HCEC 1CT (cell line): ENCODE measurements at places on chromosomes 13 and 19.
A peak's percentile ranks its signal among the peaks of the same experiment; 100 is the strongest.

GRCh38 chr13:101111894-101112293, 304.4 kb downstream of the NALCN start:
- DNase-seq, result peak; percentile 23

DNA sequence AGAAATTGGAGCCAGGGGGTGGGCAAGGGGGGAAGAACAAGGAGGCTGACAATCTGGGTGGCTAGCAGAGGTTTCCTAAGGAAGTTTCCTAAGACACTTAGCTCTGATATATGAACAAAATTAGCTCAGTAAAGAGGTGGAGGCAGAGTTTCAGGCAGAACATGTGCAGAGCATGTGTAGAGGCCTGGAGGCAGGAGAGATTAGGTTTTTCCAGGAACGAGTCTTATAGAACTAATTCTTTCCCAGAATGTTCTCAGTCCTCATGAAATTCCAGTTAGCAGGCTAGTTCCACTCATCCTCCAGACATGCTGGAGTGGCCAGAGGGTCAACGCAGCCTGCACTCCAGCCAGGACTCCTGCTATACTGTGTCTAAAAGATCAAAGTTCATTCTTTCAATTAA, 184.7 kb downstream of the LACC1 start:
- DNase-seq, result no peak

DNA sequence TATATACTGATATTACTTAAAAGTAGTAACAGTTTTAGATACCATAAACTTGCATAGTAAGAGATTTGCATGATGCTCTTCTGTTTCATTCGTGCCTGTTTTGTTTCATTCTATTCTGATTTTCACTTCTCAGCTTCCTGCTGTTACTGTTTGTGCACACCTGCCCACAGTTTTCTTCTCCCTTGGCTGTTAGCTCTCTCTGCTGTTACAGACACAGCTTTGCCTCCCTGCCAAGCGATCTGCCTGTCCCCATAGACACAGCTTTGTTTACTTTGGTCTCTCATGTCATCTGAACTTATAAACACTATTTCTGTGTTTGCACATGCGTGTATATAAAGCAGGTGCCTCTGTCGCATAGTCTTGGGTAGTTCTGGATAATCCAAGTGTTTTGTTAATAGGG, 21.4 kb upstream of the UPF3A start:
- no peak for DNase-seq

GRCh38 chr13:114283576-114283975, 2.2 kb downstream of the UPF3A start:
- no peak for DNase-seq

GRCh38 chr13:30119476-30119875, 187.9 kb downstream of the KATNAL1 start:
- DNase-seq, result peak; percentile 62

- DNase-seq, result no peak
These were observed 33.4 kb upstream of the KLF5 start for GRCh38 chr13:73025217-73026012.

DNA sequence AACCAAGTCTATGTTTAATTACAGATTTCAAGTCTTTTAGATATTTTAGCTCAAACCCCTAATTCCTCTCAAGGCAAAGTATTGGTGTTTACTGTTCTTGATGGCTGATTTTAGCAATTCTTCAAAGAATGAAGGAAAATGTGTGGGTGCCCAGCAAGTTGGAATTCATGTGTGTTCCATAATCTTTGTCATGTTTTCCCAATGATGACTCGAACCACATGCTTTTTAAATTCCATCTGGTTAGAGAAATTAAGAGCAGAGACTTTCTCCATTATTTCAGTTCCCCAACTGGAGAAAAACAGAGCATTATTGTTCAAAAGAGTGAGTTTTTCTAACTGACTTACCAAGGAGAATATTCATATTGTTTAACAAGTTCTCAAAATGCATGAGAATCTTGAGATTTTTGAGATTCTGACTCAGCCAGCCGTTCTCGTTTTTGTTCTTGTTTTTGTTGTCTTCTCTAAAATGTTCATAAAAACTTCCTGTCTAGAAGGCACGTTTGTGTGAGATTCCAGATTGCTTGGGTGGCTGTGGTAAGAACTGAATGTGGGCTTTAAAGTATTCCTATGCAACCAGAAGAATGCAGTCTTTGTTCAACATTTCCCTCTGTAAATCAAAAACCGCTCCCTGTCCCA, 404.7 kb downstream of the IRS2 start:
- peak; percentile 62 for DNase-seq

GRCh38 chr19:343941-344624, 513 bp downstream of the MIER2 start:
- DNase-seq, result peak; percentile 19

DNA sequence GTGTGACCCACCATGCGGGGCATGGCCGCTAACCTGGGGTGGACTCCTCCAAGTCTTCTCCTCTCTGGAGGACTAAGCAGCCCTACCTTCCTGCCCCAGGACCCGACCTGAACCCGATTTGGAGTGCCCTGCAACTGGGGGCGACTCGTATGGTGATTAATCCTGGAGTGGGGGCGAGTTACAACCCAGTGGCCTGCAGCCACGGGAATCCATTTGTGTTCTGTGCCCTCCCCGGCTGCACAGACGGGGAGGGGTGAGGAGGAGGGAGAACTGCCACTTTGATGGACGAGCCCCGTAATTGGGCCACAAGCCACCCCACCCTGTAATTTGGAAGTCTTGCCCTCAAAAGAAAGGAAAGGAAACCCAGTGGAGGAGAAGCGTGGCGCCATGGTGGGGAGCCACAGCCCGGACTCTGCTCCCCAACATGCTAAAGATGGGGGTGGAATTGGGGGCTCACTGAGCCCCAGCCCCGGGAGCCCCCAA, 18.0 kb downstream of the PRR36 start:
- no peak for DNase-seq

GRCh38 chr19:29006057-29006735, 206.8 kb downstream of the UQCRFS1 start:
- no peak for DNase-seq

DNA sequence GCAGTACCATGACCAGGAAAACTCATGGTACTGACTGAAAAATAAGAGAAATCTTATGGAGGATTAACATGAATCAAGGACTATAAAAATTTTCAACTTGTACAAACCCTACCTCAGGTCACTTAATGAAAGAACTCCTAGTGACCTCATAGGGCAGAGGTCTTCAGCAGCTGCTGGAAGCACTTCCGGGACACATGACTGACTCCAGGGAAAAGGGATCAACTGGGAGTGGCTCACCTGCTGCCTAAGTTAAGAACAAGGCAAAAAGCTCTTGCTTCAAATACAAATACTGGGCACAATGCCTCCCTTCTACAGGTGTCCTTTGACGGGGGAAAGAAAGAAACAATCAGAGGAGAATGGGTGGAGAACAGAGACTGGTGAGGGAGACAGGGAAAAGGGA, 18.6 kb downstream of the DOCK9 start:
- no peak for DNase-seq

- DNase-seq, result no peak
These were observed 23.8 kb downstream of the ZSWIM9 start for GRCh38 chr19:48194041-48194843.

- DNase-seq, result no peak
These were observed 845.3 kb upstream of the MIR17HG start for GRCh38 chr13:90502153-90502552.

GRCh38 chr19:41408256-41408655, 10.6 kb downstream of the BCKDHA start:
- no peak for DNase-seq

DNA sequence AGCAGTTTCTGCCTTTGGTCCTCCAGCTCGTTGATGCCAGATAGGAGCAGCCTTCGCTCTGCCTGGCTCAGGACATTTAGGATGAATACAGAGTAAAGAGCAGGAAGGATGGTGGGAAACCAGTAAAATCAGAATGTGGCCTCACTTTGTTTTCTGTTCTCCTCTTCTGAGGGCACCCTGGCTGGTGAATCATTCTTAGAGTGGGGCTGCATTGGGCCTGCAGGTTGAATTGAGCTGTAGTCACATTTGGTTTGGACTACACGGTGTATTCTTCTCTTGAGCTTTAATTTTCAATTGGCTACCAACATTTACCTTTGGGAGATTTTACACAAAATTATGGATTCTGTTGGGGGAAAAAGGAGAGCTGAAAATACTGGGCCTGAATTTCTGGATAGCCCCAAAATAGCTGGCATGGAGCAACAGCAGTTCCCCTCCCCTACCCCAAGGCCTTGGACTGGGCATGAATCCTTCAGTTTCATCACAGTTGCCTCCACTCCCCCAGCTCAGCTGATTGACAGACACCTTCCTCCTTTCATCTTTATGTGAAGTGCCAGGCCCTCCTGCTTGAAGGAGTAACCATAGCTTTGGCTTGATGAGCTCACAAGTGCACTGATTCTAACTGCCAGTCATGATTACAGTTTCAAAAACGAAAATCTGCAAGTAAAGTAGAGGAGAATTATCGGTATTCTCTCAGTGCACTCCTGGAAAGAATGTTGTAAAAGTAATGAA, 24.3 kb downstream of the ERCC5 start:
- DNase-seq, result no peak

DNA sequence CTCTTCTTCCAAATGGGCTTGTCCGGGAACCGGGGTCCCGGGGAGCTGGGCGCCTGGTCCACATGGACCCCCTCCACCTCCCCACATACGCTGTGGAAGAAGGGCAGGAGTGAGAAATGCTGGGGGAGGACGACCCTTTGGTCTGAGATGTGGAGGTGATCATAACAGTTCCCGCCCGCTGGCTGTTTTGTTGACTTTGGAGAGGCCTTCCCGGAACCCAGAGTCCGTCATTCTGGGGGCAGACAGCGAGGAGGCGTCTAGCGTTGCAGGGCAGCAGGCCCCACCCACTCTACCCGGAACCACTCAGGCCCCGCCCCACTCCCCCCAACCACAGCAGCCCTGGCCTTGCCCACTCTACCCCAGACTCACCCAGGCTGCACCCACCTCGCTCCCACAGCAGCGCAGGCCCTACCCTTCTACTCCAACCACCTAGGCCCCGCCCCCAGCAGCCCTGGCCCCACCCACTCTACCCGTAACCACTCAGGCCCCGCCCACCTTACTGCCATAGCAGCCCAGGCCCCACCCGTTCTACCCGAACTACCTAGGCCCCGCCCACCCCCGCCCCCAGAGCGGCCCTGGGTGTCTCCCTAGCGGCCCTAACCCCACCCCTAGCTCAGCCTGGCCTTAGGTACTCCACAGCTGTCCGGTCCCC, 7.1 kb downstream of the GPR108 start:
- DNase-seq, result no peak

- DNase-seq, result no peak
These were observed 20.0 kb upstream of the SPRYD7 start for GRCh38 chr13:49956131-49956530.

DNA sequence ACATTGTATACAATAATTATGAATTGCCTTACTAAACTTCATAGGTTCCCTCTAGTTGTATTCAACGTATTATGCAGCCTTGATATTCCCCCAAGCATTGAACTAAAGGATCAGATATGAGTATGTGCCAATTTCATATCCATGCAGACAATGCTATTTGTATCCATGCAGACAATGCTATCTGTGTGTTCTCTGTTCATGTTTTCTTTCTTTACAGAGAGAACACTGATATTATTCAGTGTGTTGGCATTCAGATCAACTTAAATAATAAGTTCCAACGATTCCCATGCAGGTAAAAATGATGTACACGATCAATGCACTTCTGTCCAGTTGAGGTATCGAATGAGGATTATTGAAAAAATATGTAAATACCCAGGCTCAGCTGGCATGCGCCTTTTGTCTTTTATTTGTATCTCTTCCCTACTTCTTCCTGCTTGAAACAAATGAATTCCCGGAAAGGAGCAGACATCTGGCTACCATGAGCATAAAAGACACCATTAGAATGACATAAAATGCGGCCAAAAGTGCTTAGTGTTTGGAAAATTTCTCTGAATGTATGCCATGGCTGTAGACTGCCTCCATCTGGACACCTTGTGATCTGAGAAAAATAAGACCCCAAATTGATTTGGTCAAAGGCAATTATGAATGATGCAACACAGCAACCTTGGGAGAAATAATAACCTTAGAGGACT, 731.5 kb downstream of the SLITRK1 start:
- no peak for DNase-seq

DNA sequence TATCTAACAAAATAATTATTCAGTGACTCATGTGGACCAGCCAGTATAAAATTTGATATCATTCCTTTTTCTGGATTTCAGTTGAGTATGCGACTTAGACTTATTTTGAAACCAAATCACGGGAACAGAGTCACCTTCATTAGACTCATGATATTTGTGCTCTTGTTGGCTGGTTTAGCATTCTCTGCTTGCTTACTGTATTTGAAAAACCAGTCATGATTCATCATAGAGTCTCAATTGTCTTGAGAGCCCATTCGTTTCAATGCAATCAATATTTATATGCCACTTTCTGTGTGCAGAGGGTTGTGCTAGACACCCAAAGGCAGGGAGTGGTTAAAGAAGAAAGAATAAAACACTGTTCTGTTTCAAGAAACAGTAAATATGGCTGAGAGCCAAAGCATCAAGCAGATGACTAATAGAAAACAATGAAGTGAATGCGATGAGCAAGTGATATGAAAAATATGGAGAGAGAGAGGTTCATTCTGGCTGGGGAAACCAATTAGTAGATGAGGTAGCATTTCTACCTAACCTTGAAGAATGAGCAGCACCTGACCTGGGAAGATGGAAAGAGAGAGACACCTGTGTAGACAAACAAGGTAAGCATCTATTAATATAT, 99.6 kb upstream of the MBNL2 start:
- DNase-seq, result peak; percentile 85

DNA sequence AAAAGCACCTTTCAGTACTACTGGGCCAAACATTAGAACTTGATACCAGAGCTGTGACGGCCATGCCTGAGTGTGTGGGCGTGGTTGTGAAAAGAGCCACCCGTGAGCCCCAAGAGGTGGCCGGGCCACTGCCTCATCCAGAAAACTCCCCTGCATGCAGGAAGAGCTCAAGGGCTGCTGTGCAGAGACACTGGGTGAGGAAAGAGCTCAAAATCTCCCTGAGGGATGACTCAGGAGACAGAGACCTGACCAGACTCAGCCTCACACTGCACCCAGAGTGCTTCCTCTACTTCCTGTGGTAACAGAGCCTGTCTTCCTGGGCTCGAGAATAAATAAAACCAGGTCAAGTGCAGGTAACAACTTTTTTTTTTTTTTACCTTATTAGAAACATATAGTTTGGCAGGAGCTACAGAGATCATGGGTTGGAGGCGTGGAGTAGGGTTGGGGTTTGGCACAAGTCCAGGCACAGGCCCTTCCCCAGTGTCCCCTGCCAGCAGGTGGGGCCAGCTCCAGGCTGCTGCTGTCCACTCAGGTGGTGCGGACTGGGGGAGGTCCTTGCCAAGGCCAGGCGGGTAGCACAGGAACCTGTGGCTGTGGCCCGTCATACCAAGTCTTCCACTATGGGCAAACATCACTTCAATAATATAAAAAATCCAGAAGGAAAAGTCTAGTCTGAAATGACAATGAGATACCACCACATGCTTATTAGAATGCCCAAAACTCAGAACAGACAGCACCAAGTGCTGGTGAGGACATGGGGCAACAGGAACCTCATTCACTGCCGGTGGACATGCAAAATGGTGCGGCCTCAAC, 25.5 kb downstream of the ELL start:
- peak; percentile 77 for DNase-seq

GRCh38 chr19:3528080-3528479, 10.9 kb upstream of the TEKTIP1 start:
- no peak for DNase-seq

GRCh38 chr13:110965038-110965754, 50.3 kb upstream of the ANKRD10 start:
- peak; percentile 85 for DNase-seq
